ENCODE measurements at places on chromosomes 12 and 14. TPM values are rescaled to one million over a fixed set of nuclear protein-coding genes. Genes with fewer than 3 reads are reported as not detected.

The DENND5B gene
- total RNA-seq = 33.2 TPM

The PAPLN gene
- 3.1 TPM for total RNA-seq

The RHOJ gene
- total RNA-seq = 19.5 TPM

The POTEM gene
- not detected for total RNA-seq

The KRT81 gene
- not detected for total RNA-seq

The C12orf42 gene
- total RNA-seq = not detected

The GPR162 gene
- total RNA-seq = 5.3 TPM

DNA sequence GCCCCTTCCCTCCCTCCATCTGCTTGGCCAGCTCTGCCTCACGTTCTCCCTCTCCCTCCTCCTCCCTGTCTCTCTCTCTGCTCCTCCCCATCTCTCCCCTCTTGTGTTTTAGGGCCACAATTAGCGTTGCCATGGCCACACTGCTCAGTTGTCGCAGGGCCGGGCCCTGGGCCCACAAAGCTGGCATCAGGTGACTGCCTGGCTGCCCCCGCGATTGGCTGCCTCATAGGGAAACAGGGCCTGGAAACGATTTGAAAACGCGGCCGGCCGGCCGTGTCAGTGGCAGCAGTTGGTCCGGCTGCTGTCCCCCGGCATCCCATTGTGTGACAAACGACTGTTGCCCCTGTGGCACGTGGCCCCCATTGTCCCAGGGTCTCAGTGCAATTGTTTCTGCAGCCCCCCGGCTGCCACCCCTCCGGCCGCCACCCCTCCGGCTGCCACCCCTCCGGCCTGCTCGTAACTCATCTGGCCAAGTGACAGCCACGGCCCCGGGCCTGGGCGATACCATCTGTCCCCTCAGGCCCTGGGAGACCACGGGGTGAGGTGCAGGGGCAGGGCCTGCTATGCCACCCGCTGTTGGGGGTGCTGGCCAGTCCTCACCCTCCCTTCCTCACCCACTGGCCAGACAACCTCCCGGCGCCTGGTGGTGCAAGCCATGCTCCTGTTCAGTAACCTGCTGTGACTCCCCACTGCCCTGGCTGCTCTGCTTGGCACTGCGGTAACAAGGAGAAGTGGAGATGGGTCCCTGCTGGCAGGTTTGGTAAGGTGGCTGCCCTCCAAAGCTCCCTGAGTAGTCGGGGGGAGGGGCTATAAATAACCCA is 17.4 kb downstream of the FOXN4 start:
- DNase-seq = peak; percentile 73

- DNase-seq = no peak
Observed at GRCh38 chr12:127567531-127567930, 699.4 kb upstream of the TMEM132C start.

DNA sequence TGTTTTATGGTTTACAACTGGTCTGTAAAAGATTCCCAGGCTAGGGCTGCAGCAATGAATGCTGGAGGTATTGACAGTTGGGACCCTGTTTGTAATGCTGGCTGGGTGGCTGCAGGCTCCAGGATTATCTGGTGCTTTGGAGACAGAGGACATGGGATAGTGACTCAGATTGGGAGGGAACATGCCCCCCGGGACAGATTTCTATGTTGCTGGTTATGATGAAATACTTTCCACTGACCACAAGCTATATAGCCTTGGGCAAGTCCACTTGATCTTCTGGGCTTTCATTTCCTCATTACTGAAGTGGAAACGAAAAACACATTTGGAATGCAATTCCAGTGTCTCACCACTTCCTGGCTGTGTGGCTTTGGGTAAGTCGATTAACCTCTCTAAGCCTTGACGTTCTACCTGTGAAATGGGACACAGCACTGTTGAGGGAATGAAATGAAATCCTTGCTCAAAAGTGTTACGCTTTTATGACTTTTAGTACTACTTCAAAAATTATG is 6.3 kb upstream of the TPCN1 start:
- DNase-seq = peak; percentile 72

DNA sequence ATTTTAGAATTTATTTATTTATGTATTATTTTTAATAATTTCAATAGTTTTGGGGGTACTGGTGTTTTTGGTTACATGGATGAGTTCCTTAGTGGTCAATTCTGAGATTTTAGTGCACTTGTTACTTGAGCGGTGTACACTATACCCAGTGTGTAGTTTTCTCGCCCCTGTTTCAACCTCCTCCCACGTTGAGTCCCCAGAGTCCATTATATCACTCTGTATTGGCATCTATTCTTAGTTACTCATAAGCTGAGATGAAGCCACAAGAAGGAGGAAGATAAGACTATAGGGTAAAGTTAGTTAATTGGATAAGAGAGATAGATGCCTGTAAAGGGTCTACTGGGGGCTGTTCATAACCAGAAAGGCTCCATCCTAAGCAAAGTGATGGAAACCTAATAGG is 4.0 kb downstream of the C1S start:
- no peak for DNase-seq

DNA sequence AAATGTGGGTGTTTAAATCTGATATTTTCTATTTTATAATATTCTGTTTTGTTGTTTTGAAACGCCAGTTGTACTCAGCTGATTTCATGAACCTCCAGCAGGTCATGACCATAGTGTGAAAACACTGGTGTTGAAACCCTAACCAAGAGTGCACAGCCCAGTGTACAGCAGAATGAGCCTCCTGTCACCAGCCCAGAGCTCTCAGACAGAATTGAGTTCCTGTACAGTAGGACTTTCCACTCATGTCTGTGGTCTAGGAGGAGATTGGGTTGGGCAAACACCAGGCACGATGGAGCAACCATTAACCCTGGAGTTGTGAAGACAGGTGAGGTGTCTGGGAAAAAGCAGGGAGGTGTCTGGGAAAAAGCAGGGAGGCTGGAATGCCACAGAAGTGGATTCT is 908.8 kb downstream of the VRK1 start:
- DNase-seq = no peak

- DNase-seq = no peak
Observed at GRCh38 chr14:89953602-89954001, 928 bp downstream of the EFCAB11 start.

- DNase-seq = no peak
Observed at GRCh38 chr14:58364316-58364715, 31.4 kb upstream of the TOMM20L start.

- DNase-seq = no peak
Observed at GRCh38 chr12:102726686-102727085, 190.4 kb downstream of the PAH start.

DNA sequence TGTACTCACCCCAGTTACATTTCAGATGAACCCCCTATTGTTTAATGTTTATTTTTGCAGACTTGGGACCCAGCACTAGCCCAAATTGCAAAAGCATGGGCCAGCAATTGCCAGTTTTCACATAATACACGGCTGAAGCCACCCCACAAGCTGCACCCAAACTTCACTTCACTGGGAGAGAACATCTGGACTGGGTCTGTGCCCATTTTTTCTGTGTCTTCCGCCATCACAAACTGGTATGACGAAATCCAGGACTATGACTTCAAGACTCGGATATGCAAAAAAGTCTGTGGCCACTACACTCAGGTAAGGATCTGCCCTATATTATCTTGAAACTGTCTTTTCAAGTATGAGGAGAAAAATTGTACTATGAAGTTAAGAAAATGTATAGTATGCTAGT is 1.2 kb downstream of the GLIPR1 start:
- DNase-seq = no peak

DNA sequence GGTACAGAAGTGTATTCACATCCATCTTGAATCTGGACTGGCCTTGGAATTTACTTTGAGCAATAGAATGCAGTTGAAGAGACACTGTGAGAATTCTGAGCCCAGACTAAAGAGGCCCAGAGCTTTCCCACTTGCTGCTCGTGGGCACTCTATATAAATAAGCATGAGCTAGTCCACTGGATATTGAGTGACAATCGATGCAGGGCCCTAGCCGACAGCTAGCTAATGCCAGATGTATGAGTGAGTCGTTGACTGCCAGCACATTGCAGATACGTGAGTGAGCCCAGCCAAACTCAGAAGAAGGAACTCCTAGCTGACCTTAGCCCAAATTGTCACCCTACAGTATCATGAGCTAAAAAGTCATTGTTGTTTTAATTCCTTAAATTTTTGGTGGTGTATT is 24.9 kb downstream of the NAV3 start:
- no peak for DNase-seq

DNA sequence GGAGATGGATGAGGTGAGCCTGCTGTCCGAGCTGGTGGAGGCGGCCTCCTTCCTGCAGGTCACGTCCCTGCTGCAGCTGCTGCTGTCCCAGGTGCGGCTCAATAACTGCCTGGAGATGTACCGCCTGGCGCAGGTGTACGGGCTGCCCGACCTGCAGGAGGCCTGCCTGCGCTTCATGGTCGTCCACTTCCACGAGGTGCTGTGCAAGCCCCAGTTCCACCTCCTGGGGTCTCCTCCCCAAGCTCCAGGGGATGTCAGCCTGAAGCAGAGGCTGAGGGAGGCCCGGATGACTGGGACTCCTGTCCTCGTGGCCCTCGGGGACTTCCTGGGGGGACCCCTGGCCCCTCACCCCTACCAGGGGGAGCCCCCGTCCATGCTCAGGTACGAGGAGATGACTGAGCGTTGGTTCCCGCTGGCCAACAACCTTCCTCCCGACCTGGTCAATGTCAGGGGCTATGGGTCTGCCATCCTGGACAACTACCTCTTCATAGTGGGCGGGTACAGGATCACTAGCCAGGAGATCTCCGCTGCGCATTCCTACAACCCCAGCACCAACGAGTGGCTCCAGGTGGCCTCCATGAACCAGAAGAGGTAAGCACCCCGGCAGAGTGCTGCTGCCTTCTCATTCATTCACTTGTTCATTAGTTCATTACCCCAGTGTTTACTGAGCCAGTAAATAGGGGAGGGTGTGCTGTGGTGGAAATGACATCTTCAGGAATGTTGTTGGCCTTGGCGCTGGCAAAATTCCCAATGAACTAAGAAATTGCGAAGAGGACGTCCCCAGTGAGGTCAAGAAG is 774 bp upstream of the MANSC4 start:
- peak; percentile 41 for DNase-seq

- DNase-seq = no peak
Observed at GRCh38 chr14:91835197-91835919, 32.0 kb downstream of the TC2N start.

GRCh38 chr14:31232081-31232480 is 24.5 kb upstream of the HECTD1 start:
- DNase-seq = no peak

- peak; percentile 72 for DNase-seq
Observed at GRCh38 chr14:105168496-105168978, at the start of gene JAG2. JAG2 (minus strand) TSS chr14:105168776; CDS start chr14:105168420, 356 bp downstream.

- DNase-seq = peak; percentile 55
Observed at GRCh38 chr12:69239922-69240630, 707 bp downstream of the CPSF6 start.

- no peak for DNase-seq
Observed at GRCh38 chr12:51390891-51391282, 319 bp downstream of the GALNT6 start.

- no peak for DNase-seq
Observed at GRCh38 chr12:112788205-112788604, 3.3 kb upstream of the RPH3A start.

DNA sequence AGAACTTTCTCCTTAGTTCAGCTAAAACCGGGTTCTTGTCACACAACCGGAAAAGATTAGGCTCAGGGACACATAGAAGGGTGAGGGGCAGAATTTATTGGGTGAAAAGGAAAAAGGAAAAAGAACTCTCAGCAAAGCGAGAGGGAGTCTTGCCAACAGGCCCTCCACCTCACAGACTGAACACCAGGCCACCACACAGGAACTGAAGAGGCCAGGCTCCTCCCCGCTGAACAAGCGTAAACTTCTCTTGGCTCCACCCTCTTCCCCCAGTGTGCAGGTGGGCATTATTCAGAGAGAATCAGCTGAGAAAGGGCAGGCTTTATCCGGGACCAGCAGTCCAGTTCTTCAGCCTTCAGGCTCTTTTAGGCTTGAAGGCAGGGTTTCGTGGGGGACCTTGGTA is 125.6 kb upstream of the FGD4 start:
- no peak for DNase-seq

GRCh38 chr12:15488481-15488880 is 166.2 kb downstream of the PTPRO start:
- no peak for DNase-seq

- no peak for DNase-seq
Observed at GRCh38 chr12:71958457-71958856, 19.8 kb downstream of the TPH2 start.

GRCh38 chr14:21104448-21105060 is 3.7 kb downstream of the TMEM253 start:
- peak; percentile 79 for DNase-seq

DNA sequence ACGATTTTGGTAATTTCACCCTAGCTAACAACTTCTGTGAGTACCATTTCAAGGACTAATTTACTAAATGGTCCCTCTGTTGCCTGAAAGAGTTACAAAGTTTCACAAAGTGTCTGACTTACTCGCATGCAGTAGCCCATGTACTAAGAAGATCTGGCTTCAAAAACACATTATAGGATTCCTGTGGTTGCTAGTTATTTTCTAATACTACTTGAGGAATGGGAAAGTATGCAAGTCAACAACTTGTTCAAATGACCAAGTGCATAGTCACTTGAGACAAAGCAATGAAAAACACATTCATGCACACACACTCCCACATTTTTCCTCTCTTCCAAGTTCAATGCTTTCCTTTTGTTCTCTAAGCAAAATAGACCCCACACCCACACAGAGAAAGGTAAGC is 219.7 kb upstream of the TMPO start:
- no peak for DNase-seq

Data from left cardiac atrium (tissue), 4 donors.